ENCODE measurements at places on chromosomes 4 and X. TPM values are rescaled to one million over a fixed set of nuclear protein-coding genes. Genes with fewer than 3 reads are reported as not detected.

The HDAC8 gene
- total RNA-seq, result 25.7 TPM

The UGT2B7 gene
- total RNA-seq, result not detected

The EREG gene
- total RNA-seq, result 7.9 TPM

The SLC35A2 gene
- total RNA-seq, result 19.7 TPM

The NPY2R gene
- total RNA-seq, result 27.4 TPM

The PDCL2 gene
- total RNA-seq, result not detected

The SHOX gene
- not detected for total RNA-seq

The NUDT11 gene
- total RNA-seq, result 10.2 TPM

The DAPP1 gene
- not detected for total RNA-seq

The NXF2 gene
- total RNA-seq, result not detected

The PPP1R2C gene
- not detected for total RNA-seq

The SPATA18 gene
- total RNA-seq, result 32.6 TPM

The RAB9B gene
- 0.91 TPM for total RNA-seq

The MPC1L gene
- not detected for total RNA-seq

The CXorf65 gene
- total RNA-seq, result not detected

The SERTM2 gene
- not detected for total RNA-seq

The PRSS12 gene
- total RNA-seq, result 16.6 TPM

The STBD1 gene
- 11.1 TPM for total RNA-seq

The GASK1B gene
- 96.7 TPM for total RNA-seq

The DYNLT3 gene
- 98.2 TPM for total RNA-seq

The AMER1 gene
- 2.6 TPM for total RNA-seq

The ETDC gene
- total RNA-seq, result not detected

The DKK2 gene
- total RNA-seq, result not detected

The MAGEA4 gene
- not detected for total RNA-seq

The GAGE10 gene
- not detected for total RNA-seq

The ATOH1 gene
- not detected for total RNA-seq

The ATP8A1 gene
- 4.6 TPM for total RNA-seq

The SLC39A8 gene
- total RNA-seq, result 3.1 TPM

The USP26 gene
- total RNA-seq, result not detected

The HSFX2 gene
- 0.72 TPM for total RNA-seq

The HGFAC gene
- 0.13 TPM for total RNA-seq

The TLR10 gene
- not detected for total RNA-seq

The WDR44 gene
- total RNA-seq, result 15.6 TPM

The RTL5 gene
- total RNA-seq, result 5.3 TPM

The COL4A6 gene
- total RNA-seq, result 62.2 TPM

The DSPP gene
- not detected for total RNA-seq

The TCEAL6 gene
- not detected for total RNA-seq

Measured in smooth muscle cell of the pulmonary artery (primary cell).